MCF 10A (cell line): ENCODE measurements at places on chromosomes 1 and 21. TPM values are rescaled to one million over a fixed set of nuclear protein-coding genes. Genes with fewer than 3 reads are reported as not detected.

GRCh38 chr1:197092491-197093023 lies 25.5 kb upstream of the F13B start:
- no peak for DNase-seq

GRCh38 chr1:54813485-54814125 lies 12.5 kb upstream of the TTC22 start:
- no peak for DNase-seq

DNA sequence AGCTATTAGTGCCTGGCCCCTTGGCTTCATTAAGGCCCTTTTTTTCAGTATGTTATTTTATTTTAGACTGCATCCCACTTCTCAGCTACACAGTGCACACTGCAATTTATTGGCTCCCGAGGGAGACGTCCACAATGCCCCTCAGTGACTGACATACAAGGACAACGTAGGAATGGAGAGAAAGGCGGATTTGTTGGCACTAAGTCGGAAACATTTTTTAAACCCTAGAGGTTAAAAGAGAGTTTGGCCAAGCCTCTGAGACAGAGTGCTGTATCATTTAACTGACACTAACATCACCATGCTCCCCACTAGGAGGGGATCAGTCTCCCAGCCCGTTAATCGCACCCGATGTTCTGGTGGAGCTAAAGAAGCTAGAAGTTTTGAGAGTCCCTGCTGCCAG lies 45.7 kb upstream of the FOXD3 start:
- no peak for DNase-seq

DNA sequence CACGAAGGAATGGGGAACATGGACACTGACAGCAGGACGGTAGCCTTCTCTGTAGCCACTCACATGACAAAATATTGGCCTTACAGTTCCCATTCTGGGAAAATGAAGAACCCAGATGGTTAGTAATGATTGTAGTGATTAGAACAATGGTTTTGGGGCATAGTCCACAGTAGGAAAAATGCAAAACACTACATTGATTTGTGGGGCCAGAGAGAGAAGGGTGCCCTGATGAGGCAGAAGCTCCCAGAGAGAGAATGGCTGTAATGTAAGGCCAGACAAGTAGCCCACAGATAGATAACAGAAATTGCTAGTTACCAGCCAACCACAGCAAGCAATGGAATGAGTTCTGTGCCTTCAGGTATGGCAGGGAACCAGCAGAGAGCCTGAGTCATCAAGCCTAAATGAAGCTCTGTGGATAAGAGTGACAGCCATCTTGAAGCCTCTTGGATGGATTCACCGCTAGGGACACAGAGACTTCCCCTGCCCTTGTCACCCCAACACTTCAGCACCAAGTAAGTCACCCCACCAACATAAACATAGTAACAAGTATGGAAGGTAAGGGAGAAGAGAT lies 206.1 kb downstream of the BACH1 start:
- DNase-seq, result peak; percentile 25

- DNase-seq, result no peak
Observed at GRCh38 chr1:6923955-6924881, 139.0 kb downstream of the CAMTA1 start.

- peak; percentile 58 for DNase-seq
Observed at GRCh38 chr1:222798116-222798515, 16.7 kb upstream of the DISP1 start.

Gene TMPRSS15
- total RNA-seq, result 3.3 and 3.6 TPM in 2 replicates

Gene MIXL1
- total RNA-seq, result not detected in 2 replicates

Gene MSH4
- 0.17 and 0.21 TPM in 2 replicates for total RNA-seq

DNA sequence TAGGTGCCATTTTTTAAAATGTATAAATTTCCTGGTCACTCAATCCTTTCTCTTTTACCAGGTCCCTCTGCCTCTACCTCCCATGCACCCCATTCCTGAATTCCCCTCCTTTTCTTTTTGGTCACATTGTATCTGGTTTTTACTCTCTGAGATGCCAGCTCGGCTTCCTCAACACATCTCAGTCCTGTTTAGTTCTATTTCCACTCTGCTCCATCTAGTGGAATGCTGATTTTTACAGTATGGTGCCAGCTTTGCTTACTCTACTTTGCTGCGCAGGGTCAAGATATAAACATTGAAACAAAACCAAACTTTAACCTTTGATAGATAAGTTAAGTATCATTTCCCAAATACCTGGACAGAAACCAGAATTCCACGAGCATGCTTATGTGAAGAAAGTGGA lies 96.0 kb downstream of the ESRRG start:
- no peak for DNase-seq

GRCh38 chr1:12618661-12618964 lies 603 bp upstream of the DHRS3 start:
- no peak for DNase-seq

DNA sequence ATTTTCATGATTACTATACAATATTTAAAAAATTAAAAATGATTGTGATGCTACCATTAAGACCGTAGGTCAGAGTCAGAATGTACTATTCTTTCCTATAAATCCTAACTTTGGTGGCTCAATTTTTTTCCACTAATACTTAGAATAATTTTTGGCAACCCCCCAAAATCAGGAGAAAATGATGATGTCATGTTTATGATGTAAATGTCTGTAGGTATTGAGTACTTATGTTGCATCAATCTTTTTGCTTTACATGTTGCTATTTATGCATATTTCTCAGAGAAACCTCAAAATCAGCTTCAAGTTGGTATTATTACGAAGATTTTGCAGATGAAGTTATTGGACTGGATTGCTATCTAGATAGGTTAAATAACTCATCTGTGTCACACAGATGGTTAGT lies 371.2 kb downstream of the ADGRL2 start:
- no peak for DNase-seq

DNA sequence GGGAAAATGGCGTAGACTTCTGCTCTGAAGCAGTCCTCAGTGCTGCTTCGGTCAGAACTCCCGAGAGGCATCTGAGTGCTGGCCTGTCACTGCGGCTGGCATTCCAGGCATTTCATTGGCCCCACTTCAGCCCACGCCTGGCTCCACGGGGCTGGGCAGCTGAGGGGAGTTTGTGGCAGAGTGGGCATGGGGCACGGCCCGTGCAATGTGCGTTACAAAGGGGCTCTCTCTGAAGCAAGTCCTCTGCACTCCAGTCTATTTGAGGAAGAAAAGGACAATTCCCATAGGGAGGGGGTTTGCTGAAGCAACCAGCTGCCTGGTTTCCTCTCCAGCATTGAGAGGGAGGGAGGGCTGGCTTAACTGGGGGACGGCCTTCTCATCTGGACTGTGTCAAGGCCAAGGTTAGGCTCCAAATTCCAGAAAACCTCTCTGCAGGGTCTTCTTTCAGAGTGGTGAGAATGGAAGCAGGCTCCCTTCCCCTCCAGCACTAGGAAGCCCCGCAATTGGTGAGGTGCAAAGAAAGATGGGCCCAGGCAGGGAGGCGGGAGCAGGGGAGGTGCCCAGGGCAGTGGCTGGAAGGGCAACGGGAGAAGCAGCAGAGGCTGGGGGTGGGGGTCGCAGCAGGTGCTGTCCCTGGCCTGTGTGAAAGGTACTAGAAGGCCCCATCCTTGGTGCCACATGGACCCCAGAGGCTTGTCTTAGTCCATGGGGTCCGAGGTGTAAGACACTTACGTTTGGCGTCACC lies 21.1 kb upstream of the GPR157 start:
- no peak for DNase-seq

DNA sequence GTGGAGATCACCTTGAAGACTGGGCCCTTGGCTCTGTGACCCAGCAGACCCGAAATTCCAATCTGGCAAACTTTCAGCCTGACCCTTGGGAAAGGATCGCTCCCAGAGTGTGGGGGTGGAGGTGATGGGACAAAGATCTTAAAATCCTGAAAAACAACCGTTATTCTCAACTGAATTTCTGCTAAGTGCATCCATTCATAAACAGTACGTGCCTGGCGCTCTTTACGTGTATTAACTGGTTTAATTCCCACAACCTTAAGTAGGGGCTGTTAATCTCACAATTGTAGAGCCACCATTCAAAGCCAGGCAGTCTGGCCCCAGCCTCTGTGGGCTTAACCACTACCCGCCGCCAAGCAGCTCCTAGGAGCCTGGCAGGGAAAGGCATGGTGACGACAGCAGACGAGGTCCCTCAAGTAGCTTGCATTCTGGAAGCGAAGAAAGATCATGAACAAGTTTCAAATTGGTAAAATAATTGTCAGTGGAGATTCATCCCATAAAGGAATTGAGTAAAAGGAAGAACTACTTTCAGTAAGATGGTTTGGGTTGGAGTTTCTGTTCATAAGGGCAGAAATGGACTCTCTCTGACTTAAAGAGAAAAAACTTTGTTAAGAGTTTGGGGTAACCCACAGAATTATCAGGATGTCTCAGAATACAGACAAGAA lies 11.4 kb upstream of the RGS16 start:
- peak; percentile 38 for DNase-seq

GRCh38 chr1:163090321-163090945 lies 21.3 kb downstream of the RGS4 start:
- DNase-seq, result peak; percentile 51

- peak; percentile 35 for DNase-seq
Observed at GRCh38 chr1:100219883-100220282, 29.8 kb downstream of the DBT start.

Gene CD84
- total RNA-seq, result not detected in 2 replicates

- no peak for DNase-seq
Observed at GRCh38 chr1:192620071-192620635, 15.8 kb upstream of the RGS13 start.

Gene NBPF20
- 8.3 and 8.5 TPM in 2 replicates for total RNA-seq

DNA sequence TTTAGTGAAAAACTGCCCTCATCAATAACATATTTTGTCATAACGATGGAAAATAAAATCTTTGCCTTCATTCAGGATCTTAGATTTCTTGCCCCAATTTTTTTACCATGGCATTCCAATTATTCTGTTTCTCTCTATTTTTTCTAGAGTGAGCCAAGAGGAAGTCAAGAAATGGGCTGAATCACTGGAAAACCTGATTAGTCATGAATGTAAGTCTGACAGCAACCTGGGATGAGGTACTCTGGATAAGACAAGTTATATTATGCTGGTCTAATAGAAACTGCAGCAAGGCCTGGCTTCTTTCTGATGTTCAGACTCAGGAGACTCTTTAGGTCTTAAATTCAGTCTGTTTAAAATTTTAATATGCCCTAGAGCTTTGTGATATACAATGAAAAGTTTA lies 3.5 kb downstream of the RGS4 start:
- peak; percentile 33 for DNase-seq

Gene OR2G6
- not detected in 2 replicates for total RNA-seq

Gene CYP2J2
- total RNA-seq, result 0.25 and 0.42 TPM in 2 replicates
